ENCODE measurements at places on chromosomes 6 and 20.

DNA sequence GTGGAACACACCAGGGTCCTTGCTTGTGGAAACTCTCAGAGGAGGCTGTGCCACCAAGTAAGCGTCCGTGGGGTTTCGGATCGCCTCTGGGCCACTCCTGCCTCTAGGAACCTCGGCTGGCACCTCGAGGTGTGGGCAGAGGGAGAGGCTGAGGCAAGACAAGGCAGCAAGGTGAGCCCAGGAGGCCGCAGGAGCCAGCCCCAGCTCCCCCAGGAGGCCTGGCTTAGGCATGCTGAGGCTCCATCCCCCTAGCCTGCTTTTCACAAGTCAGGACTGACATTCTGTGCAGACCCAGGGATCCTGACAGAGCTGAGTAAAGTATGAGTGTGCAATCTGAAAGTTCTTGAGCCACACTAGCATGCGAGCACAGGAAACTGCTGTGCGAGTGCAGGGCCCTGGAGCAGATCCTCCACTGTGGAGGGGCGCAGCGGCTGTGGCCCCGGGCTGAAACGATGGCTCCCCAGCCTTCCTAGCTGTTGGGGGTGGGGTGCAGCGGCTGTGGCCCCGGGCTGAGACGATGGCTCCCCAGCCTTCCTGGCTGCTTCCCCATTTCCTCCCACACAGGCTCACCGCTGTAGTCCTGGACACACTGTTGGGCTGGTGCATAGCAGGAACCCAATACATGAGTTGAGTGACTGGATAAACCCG lies 75.2 kb upstream of the CD93 start:
- no peak for DNase-seq

GRCh38 chr6:99138445-99138844 lies 190.7 kb upstream of the FBXL4 start:
- no peak for DNase-seq

GRCh38 chr6:170038251-170038650 lies 252.6 kb downstream of the DLL1 start:
- no peak for DNase-seq

- DNase-seq: no peak
Observed at GRCh38 chr6:112209131-112209530, 45.2 kb downstream of the LAMA4 start.

GRCh38 chr20:37354210-37355195 lies 8.6 kb downstream of the SRC start:
- no peak for DNase-seq

- DNase-seq: no peak
Observed at GRCh38 chr20:34624629-34625028, 52.3 kb downstream of the PIGU start.

- no peak for DNase-seq
Observed at GRCh38 chr6:98136333-98136732, 698.0 kb upstream of the POU3F2 start.

- no peak for DNase-seq
Observed at GRCh38 chr6:85128781-85129180, 321.1 kb upstream of the NT5E start.

DNA sequence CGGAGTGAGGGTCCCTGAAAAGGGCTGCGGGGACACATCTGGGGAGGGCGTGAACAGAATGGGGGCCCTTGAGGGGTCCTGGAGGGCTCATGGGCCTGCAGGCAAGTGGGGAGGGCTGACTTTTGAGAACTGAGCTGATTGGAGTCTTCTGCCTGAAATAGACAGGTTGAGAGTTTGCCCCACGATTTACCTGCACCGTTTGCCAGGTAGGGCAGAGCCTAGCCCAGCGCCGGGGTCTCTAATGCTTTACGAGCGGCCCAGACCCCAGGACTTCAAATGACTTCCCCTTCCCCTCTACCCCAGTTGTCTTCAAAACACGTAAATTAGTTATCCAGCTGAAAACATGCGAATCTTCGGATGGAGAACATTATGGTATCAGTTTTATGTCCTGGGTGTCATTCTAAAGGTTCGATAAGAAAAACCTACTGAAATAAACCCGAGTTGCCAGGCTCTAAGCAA lies 1.3 kb downstream of the PLCB1 start:
- no peak for DNase-seq

DNA sequence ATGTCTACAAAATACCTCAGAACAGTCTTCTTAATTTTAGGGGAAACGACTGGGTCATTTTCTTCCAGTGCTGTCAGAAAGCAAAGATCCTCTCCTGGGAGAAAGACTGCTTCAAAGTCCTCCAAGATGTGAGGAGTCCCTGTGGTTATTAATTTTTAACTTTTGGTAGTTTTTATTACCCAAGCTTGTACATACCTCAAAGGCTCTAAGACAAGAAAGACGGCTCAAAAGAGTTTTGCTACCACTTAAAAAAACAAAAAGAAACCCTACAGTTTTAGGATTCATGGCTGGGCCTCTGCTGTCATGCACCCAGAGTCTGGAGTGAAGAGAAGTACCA lies 56.1 kb upstream of the APCDD1L start:
- no peak for DNase-seq

- DNase-seq: no peak
Observed at GRCh38 chr6:113293423-113293740, 563.8 kb upstream of the MARCKS start.

DNA sequence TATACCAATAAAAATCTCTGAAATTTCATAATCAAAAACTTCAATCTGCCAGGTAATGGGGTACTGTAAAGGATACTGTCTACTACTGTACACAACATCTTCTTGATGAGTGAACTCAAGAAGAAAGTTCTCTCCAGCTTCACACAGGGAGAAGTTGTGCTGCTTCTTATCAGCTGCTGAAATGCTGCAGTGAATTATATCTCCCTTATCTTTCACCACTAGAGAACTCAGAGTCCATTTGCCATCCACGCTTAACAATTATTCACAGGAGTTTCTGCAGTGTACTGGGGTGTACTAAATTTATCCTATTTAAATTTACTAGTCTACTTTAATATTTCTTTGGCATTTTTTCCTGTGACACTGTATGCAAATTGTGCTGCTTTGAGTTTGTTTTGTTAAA lies 384.8 kb downstream of the TFAP2B start:
- no peak for DNase-seq

- DNase-seq: no peak
Observed at GRCh38 chr6:25442898-25443297, 163.7 kb downstream of the CARMIL1 start.

DNA sequence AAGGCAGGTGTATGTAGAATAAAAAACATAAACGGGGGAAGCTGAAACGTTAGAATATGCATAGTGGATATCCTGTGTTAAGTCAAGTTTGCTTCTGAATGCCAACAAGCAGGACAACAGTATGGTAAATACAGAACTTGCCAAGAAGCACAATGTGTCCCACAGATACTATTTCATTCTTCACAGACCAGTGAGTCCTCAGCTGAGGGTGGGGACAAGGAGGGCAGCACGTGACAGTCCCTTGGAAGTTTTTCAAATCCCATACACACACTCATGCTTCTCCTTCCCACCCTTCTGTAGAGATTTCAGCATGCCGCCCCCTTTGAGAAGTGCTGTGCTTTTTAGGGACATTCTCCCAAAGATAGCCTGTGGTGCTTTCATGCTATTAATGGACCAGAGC lies 268.5 kb upstream of the ECI2 start:
- peak; percentile 20 for DNase-seq

GRCh38 chr20:64156136-64156885 lies 7.9 kb upstream of the MYT1 start:
- no peak for DNase-seq

DNA sequence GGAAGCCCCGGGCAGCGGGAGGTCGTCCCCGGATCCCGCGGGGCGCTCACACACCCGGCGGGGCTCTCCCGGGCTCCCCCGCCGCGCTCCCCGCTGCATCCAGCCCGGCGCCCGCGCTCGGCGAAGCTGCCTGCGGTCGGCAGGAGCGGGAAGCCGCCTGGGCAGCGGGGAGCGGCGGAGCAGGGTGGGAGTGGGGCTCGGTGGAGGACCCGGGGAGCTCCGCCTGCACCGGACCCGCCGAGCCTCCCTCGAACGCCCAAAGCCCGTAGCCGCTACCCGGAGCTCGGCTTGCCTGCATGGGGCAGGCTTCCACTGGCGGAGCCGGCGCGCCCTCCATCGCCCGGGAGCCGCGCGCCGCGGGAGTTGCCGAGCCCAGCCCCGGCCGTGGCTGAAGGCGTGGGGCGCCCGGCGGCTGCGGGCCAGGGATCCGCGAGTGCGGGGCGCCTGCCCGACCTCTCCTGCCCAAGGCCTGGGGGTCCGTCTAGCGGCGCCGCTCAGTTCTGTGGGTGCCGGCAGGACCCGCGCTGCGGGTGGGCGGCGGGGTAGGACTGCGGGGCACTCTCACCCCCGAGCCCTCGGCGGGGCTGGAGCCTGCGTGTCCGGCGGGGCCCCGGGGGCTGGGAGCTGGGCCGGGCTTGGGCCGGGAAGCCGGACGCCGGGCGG lies 671 bp downstream of the CDH4 start:
- peak; percentile 38 for DNase-seq

GRCh38 chr20:38109591-38110524 lies 55.2 kb downstream of the TGM2 start:
- peak; percentile 99 for DNase-seq

DNA sequence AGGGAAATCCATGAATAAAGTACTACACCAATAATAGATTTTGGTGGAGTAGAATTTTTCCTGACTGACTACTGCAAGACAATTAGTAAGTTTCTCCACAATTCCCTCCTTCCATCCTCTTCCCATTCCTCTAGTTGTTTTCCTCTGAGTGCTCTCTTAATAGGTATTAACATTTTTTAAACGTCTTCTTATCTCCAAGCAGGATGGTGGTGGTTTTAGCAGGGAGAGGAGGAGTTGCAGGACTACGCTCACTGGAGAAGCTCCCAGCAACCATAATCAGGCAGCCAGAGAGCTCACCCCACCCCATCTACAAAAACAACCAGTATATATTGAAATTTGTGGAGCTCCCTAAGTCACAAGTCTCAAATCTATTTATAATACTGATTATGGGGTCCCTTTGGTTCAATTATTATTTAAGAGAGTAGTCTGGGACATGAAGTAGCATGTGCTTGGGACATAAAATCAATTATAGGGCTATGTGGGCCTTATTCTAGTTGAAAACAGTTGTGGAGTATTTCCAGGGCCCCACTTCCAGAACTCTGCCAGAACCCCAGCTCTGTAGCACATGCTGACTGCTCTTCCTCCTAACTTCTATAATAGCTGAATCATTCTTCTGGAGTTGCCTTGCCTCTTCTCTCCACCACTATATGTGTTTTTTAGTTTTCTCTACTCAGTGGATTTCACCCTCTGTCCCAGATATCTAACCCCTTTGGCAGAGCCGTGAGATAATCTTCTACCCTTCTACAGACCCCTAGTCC lies 49.8 kb downstream of the MYB start:
- DNase-seq: no peak

DNA sequence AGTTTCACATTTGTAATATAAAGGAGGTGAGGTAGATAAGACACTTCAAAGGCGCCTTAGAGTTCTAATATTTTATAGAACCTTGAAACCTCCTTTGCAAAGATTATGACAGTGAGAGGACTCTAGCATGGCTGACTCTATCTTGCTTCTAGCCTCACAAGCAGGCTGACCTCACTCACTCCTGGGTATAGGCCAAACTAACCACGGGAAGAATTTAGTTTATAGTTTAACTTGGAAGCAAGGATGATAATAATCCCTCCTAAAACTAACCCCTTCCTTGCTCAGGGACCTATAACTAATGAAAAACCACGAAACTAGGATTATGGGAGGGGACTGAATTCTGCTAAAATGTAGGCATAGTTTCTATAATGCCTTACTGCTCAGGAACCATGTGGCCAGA lies 84.3 kb downstream of the FILIP1 start:
- peak; percentile 48 for DNase-seq

DNA sequence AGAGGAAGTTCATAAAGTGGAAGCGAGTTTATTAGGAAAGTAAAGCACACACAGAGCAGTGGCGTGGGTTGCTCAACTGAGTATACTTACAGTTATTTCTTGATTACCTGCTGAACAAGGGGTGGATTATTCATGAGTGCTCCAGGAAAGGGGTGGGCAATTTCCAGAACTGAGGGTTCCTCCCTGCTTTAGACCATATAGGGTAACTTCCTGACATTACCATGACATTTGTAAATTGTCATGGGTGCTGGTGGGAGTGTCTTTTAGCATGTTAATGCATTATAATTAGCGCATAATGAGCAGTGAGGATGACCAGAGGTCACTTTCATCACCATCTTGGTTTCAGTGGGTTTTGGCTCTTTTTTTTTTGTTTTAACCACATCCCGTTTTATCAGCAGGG lies 29.8 kb downstream of the PDYN start:
- DNase-seq: no peak

- no peak for DNase-seq
Observed at GRCh38 chr6:29631209-29631810, 1.7 kb downstream of the GABBR1 start.

DNA sequence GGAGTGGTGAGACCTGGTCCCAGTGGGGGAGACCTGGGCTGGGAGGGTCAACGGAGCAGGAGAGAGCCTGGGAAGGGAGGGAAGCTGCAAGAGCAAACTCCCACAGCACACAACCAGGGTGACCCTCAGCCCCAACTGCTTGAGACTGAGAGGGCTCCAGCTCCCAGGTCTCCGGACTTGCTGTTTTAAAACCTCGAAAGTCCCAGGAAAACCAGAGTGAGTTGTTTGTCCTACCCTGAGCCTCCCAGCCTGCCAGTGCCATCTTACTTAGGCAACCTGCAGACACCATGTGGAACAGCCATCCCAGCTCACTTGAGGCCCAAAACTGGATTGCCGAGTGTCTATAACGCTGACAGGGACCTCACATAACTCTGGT lies 4.8 kb upstream of the NTSR1 start:
- no peak for DNase-seq

GRCh38 chr6:11215773-11216172 lies 16.7 kb downstream of the NEDD9 start:
- no peak for DNase-seq

Data from AG10803 (cell line).